ENCODE measurements at places on chromosomes 7 and 10. TPM values are rescaled to one million over a fixed set of nuclear protein-coding genes. Genes with fewer than 3 reads are reported as not detected.
A peak's percentile ranks its signal among the peaks of the same experiment; 100 is the strongest.

DNA sequence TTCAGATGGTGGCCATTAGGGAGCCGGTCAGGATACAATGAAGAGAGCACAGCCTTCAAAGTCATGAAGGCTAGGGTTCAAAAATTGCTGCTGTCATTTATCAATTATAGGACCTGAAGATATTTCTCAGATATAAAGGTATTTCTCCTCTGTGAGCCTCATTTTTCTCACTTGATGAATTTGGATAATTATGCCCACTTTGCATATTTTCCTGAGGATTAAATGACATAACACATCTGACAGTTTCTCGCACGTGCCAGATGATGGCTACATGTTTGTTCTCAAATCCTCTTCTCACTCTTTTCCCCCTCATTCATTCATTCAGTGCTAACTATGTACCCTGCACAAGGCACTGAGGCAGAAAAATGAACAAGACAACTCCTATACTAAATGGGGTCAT lies 391.6 kb downstream of the INHBA start:
- no peak for DNase-seq

DNA sequence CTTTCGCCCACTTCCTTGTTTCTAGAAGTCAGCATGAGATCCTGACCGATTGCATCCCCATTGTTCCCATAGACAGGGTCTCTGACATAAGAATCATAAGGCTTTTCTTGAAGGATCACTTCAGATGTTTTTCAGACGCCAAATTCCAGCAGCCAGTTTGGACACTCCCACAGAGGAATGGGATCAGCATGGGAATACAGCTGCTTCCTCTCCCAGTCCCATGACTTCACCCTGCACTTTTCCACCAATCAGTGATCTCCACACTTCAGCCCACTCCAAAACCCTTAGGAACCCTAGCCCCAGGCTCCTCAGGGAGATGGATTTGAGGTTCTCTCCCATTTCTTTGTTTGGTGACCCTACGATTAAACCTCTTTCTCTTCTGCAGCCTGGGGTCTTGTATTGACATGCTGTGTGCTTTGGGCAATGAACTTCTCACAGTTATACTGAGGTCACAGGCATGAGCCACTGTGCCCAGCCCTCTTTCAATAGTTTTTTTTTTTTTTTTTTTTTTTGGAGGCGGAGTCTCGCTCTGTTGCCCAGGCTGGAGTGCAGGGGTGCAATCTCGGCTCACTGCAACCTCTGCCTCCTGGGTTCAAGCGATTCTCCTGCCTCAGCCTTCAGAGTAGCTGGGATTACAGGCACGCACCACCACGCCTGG lies 52.8 kb upstream of the CHST3 start:
- no peak for DNase-seq

DNA sequence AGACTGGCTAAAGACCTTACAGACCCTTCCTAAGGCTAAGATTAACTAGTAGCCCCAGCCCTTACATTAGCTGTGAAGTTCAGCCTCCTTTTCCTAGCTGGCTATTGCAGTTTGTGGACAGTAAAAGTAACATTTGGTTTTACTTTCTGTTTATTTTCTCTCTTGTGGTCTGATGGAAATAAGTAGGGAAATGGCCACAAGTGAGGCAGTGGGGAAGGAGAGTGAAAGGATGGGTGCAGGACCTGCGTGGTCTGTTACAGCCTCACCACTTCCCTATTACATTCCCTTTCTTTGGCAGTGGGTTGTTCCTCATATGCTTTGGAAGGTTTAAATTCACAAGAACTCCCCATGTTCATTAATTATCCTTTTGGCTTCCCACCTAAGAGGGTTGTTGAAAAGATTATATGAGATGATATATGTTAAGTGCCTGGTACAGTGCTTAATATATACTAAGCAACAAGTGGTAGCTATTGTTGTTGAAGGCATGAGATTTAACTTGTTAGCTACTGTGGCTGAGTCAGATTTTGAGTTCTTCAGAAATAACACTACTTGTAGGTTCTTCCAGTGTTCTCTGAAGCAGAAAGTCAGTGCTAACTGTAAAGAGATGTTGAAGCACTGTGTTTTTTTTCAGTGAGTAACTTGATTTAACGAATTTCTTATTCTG lies 181.7 kb downstream of the ST7 start:
- no peak for DNase-seq

DNA sequence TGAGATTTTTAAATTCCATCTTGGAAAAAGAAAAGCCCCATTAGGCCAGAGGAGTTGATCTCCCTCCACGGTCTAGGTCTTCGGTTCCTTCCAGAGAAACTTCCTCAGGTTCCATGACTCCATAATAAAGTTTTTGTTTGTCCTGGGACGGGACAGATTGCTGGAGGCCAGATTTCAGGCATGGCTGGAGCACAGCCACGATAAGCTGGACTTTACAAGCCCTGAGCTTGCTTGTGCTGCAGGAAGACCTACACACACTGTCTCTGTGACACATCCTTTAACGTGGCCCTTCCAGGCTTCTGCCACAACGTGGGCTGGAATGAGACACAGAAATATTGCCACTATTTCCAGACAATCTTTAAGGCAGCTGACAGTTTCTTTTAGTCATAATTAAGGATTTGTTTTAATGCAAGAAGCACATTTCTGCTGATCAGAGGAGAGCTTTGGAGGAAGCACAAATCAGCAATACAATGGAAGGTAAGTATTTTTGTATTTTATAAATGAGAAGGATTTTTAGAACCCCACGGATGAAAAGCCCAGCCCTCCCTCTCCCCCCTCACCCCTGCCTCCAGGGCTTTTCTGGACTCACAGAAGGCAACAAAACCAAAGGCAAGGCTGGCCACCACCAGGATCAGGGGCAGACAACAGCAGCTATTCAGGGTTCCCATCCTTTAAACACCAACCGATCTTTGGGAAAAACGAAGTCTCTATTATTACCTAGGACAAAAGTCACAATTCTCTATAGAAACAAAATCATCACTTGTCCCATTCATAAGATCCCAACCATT lies 6.5 kb downstream of the CTBP2 start:
- DNase-seq, result no peak

GRCh38 chr10:32139223-32140073 lies 83.2 kb upstream of the KIF5B start:
- peak; percentile 57 for DNase-seq

GRCh38 chr7:135179321-135179925 lies 8.9 kb upstream of the CYREN start:
- DNase-seq, result no peak

DNA sequence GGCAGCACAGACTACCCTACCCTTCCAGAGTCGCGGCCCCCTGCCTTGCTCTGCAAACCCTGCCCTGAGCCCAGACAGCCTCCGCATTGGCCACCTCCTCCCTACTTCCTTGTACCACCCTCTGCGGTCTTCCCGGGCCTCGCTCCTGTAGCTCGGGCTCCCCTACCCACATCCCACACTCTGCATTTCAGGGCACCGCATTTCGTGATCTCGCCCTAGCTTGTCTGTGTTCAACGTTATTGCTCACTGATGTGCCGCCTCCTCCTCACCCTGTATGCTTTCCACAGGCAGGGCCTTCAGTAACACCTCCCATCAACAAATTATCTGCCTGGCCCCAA lies 6.6 kb downstream of the PDIA4 start:
- DNase-seq, result no peak

EEPD1 gene
- 10.0 TPM for total RNA-seq

GRCh38 chr10:103663802-103664201 lies 170.3 kb downstream of the NEURL1 start:
- DNase-seq, result no peak

DNA sequence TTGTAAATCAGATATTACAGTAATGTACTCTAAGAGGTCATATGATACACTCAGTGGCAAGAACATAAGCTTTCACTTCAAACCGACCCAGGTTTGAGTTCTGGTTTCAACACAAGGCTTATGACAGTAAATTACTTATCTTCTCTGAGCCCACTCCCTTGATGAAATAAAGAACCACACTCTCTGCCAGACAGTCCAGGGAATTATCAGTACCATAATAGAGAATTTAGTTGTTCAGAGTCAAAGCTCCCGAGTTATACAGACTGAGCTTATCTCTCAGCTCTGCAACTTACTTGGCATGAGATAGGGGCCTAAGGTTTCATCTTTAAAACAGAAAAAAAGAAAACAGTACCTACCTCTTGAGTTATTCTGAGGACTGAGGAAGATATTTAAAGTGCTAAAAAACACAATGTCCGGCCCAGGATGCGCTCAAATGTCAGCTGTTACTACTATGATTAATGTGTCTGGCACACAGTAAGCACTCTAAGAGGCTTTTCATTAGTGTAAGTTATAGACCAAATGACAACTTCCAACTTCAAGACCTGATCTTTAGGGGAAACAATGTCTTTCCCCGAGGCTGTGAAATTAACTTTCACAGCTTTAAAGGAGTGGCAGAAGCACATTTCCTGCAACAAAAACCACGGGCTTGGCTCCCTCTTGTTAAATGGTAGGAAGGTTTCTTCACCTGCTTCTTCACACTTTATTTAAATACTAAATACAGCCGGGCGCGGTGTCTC lies 38.1 kb downstream of the UBE2H start:
- DNase-seq, result no peak

- DNase-seq, result no peak
Measured at GRCh38 chr7:128217030-128217805, 23.9 kb upstream of the LEP start.

DNA sequence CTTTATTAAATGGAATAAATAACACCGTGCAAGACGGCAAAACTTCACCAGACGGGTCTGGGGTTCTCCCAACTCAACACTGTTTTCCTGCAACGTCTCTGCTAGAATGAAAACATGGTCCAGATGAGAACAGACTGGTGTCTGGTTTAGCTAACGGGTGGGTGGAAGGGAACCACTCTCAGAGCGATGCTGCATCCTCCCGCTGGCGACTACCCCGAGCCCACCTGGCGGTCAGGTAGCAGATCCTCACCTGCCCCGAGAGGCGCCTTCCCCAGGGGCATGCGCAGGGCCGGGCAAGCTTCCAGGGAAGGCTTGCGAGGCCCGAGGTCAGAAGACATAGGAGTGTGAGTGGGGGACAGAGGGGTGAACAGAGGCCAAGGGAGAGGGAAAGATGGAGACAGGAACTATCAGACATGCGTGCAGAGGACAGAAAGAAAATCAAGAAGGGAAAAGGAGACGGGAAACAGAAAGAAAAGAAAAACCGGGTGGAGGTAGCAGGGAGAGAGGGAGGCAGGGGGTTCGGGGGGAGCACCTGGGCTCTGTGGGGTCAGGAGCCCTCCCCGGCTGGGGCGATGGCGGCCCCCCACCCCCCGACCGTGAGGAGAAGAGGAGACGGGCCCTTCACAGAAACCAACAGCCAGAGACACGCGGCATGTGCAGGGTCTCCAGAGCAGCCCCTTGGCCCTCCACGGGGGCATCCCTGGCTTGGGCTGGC lies 222.0 kb downstream of the MAD1L1 start:
- no peak for DNase-seq

DNA sequence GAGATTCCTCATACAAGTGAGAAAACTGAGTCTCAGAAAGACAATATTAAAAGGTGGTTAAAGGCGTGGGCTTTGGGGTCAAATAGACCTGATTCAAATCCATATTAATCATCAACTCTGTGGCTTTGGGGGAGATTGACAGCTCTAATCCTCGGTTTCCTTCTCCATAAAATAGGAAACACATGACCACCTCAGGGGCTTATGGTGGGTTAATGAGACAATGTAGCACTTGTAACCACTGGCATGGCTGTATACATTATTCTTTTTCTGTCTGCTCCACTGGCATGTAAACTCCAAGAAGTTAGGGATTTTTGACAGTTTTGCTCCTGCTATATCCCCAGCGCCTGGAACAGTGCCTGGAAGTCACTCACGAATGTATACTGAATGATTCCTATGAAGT lies 120.8 kb upstream of the GAD2 start:
- DNase-seq, result no peak

GALNT17 gene
- not detected for total RNA-seq

GRCh38 chr7:23956772-23957576 lies 247.0 kb downstream of the STK31 start:
- DNase-seq, result peak; percentile 40

GRCh38 chr10:110200503-110200902 lies 6.9 kb upstream of the MXI1 start:
- DNase-seq, result no peak

GRCh38 chr10:44857363-44858016 lies 53.6 kb upstream of the TMEM72 start:
- DNase-seq, result peak; percentile 18

DNA sequence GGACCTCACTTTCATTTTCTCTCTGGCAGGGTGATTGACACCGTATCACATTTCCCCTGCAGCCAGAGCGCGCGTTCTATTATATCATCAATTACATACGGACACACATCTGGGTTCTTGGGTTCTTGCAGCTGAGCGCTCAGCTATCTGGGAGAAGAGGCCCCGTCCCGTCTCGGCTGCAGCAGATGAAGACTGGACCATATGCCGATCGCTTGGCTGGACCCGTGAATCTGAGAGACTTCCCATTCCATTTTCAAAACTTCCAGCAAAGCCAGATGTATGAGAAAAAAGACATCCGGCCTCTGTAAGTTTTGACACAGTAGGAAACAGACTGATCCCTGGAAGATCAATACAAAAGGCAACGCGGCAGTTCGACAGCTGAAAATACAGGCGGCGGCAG lies 99.8 kb downstream of the JCAD start:
- no peak for DNase-seq

CTTNBP2 gene
- total RNA-seq, result not detected

GRCh38 chr7:50662996-50663395 lies 97.8 kb upstream of the DDC start:
- DNase-seq, result no peak

PSMG3 gene
- 48.4 TPM for total RNA-seq

ING3 gene
- 12.8 TPM for total RNA-seq

NOS3 gene
- total RNA-seq, result 4.8 TPM

- no peak for DNase-seq
Measured at GRCh38 chr7:116501425-116502167, 2.1 kb downstream of the CAV2 start.

NACAD gene
- total RNA-seq, result 0.08 TPM

DNAH11 gene
- not detected for total RNA-seq

GRCh38 chr7:12401538-12402364 lies 1.9 kb downstream of the VWDE start:
- DNase-seq, result no peak

LRIT1 gene
- total RNA-seq, result not detected

- DNase-seq, result no peak
Measured at GRCh38 chr7:107659666-107660065, 962 bp upstream of the SLC26A4 start.

GIMAP1 gene
- total RNA-seq, result not detected

GRCh38 chr10:52678611-52679010 lies 94.0 kb downstream of the MBL2 start:
- no peak for DNase-seq

- DNase-seq, result no peak
Measured at GRCh38 chr7:158054611-158055010, 533.0 kb downstream of the PTPRN2 start.

GRCh38 chr10:43122096-43122495 lies 16.1 kb upstream of the CSGALNACT2 start:
- DNase-seq, result no peak

GRCh38 chr7:44979481-44980392 lies 922 bp upstream of the MYO1G start:
- no peak for DNase-seq

DNA sequence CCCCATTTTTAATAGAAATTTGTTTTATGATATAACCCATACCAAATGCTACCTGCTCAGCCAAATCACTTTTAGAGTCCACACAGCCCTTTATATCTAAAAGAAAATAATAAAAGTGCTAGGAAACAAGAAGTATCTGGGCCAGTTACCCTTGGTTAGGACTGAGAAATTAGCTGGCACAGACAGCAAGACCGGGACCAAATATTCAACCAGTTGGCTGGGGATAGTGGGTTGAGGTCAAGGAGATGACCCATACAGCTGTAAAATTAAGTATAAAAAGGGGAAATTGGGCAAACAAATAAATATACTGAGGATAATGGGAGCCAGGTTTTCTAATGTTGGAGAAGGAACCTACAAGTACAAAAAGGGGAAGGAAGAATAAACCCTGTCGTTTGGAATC lies 174.3 kb downstream of the IMMP2L start:
- DNase-seq, result no peak

- no peak for DNase-seq
Measured at GRCh38 chr10:132364594-132364970, 32.4 kb upstream of the PWWP2B start.
